Right lung (tissue), 10 donors: ENCODE measurements at places on chromosomes 5 and 9.

- no peak for DNase-seq
These were observed 305.2 kb downstream of the EFNA5 start for GRCh38 chr5:107365320-107366109.

DNA sequence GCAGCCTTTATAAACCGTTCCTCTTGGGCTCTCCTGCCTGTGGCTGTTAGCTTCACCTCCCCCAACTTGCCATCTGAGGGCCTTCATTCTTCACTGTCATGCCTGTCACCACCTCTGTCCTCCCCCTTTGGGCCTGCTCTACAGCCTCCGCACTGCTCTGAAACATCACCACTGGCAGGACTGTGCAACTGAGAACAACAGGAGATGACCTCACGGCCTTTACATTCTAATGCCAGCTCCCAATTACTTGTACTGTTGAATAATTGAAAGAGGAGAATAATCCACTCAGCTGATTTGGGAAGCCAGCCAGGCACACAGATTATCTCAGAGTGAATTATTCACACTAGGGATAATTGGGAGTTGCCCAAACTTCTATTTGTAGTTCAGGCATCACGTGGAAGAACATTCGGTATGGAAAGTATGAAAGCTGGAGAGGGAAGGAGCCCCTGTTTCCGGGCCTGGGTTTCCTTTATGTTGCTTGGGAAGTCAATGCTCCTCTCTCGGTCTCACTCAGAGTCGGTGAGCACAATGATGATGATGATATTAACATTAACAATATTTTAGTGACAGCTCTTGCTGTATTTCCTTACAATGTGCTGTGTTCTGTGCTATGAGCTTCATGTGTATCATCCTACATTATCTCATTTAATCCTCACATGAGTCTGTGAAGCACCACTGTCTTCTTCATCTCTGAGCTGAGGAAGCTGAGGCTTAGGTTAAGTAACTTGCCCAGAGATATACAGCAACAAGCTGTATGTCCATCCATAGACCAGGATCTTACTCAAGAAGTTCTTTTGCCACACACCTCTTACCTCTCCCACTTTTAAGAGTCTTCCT is 99.3 kb upstream of the LRRTM2 start:
- peak; percentile 37 for DNase-seq

GRCh38 chr9:22131817-22132216 is 122.7 kb upstream of the CDKN2B start:
- no peak for DNase-seq

GRCh38 chr5:17218353-17219005 is 1.0 kb downstream of the BASP1 start:
- DNase-seq, result no peak

GRCh38 chr5:168914491-168914890 is 335.3 kb upstream of the PANK3 start:
- no peak for DNase-seq

DNA sequence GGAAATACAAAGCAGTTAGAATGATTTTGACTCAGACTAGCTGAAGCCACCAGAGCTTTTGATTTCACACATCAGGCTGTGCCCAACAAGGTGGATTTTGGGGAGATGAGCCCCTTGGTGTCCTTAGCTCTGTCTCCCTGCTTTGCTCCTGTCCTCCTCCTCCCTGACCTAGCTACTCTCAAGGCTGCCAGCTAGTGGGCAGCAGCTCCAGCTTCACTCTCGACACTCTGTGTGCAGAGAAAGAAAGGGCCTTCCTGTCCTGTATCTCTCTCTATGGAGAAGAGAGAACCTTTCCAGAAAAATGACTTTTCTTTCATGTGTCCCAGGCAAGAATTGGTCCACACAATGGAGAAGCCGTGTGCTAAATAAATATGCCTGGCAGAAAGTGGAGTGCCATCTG is 446.2 kb downstream of the SEMA5A start:
- DNase-seq, result no peak

DNA sequence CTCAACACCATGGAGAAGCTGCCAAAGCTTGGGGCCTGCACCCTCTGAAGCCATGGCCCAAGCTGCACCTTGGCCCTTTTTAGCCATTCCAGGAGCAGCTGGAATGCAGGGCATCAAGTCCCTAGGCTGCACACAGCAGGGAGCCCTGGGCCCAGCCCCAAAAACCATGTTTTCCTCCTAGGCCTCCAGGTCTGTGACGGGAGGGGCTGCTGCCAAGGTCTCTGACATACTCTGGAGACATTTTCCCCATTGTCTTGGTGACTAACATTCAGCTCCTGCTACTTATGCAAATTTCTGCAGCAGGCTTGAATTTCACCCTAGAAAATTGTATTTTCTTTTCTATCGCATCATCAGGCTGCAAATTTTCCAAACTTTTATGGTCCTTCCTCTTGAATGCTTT is 64.6 kb downstream of the ELOVL7 start:
- no peak for DNase-seq

DNA sequence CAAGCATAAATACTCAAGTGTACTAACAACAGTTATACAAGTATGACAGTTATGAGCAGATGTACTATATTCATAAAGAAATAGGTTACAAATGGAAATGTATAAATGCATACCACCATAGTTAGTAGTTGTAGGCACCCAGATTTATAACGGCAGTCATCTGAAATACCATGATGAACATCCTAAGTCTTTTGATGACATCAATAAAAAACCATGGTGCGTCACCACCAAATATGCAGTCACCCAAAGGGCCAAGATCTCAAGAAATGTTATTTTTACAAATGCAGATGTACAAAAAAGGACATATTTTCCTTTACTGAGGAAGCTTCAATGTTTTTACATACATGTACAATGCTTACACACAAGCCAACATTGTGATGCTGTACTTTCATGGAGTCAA is 70.8 kb upstream of the XPA start:
- DNase-seq, result no peak

GRCh38 chr5:57324861-57325260 is 151.0 kb downstream of the GPBP1 start:
- DNase-seq, result peak; percentile 70

GRCh38 chr9:91342575-91342974 is 19.1 kb downstream of the AUH start:
- DNase-seq, result no peak

GRCh38 chr5:61202213-61202612 is 39.9 kb upstream of the SMIM15 start:
- no peak for DNase-seq

GRCh38 chr9:105138306-105138801 is 106.1 kb upstream of the SLC44A1 start:
- no peak for DNase-seq

GRCh38 chr5:37739817-37740261 is 100.0 kb downstream of the GDNF start:
- no peak for DNase-seq

DNA sequence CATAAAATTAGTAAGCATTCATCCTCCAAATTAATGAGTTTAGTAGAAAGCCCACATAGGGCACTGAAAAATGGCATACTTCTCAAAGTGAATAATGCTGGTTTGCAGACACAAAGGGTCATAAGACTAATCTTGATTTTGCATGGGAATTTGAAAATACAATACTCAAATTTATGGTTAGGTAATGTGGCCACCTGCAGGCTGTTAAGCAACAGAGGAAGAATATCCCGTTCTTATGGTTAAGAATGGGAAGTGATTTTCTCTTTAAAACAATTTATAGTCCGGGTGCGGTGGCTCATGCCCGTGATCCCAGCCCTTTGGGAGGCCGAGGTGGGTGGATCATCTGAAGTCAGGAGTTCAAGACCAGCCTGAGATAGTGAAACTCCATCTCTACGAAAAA is 9.4 kb upstream of the PLCXD3 start:
- no peak for DNase-seq

DNA sequence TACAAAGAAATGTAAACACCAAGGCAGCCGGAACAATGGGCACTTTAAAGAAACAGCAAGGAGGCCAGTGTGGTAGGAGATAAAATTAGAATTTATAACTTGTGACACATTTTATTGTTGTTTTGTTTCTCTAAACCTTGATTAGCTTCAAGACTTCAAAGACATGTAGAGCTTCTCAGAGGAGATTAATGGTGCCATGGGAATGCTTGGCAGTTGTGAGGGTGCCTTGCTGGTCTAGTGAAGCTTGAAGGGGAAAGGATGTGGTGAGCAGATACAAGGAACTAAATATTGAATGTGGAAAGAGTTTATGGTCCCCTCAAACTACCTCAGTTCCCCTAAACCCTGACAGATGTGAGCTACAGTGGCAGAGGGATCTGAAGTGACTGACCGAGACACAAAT is 322.4 kb upstream of the ADAMTS16 start:
- no peak for DNase-seq

DNA sequence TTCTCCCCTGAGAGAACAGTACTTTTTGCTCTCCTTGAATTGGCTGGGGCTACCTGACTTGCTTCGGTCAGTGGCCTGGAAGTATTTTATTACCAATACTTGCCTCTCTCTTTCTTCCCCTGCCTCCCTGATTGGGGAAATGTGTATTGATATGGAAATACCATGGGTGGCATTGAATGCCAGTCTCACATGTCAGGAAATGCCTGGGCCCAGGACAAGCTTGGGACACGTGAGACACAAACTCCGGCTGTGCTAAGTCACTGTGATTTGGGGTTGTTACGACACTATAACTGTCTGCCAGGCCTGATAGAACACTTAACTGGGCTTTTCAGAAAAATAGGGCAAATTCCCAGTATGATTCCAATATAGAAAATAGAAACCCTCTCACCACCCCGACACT is 238.3 kb downstream of the GADD45G start:
- no peak for DNase-seq

GRCh38 chr9:113770396-113770795 is 105.7 kb upstream of the ZNF618 start:
- DNase-seq, result no peak

- no peak for DNase-seq
These were observed 256.4 kb upstream of the TARS1 start for GRCh38 chr5:33184367-33184766.
